ENCODE measurements at places on chromosomes 4 and X. TPM values are rescaled to one million over a fixed set of nuclear protein-coding genes. Genes with fewer than 3 reads are reported as not detected.

VCX gene
- not detected for total RNA-seq

CHRDL1 gene
- 16.8 TPM for total RNA-seq

MAGEA8 gene
- not detected for total RNA-seq

PCSK1N gene
- total RNA-seq: 3.0 TPM

LGI2 gene
- total RNA-seq: 3.7 TPM

GPR82 gene
- not detected for total RNA-seq

PRR32 gene
- total RNA-seq: not detected

CD40LG gene
- not detected for total RNA-seq

EMCN gene
- total RNA-seq: 65.6 TPM

RNF150 gene
- total RNA-seq: 9.7 TPM

CCDC120 gene
- total RNA-seq: 3.6 TPM

CENPVL1 gene
- total RNA-seq: not detected

AMTN gene
- total RNA-seq: not detected

TLR8 gene
- 6.1 TPM for total RNA-seq

DNA sequence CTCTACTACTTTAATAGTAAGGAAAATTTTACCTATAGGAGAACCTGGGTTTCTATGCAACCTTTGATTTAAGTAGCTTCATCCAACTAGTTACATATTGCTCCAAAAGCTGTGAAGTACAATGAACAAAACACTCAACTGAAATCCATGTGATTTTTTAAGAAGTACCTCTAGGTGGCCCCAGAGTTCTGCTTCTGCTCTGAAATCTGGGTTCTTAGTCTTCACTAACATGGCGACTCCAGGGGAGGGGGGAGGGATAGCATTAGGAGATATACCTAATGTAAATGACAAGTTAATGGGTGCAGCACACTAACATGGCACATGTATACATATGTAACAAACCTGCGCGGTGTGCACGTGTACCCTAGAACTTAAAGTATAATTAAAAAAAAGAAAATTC lies 73.4 kb upstream of the MAGEB2 start:
- no peak overlapping the region for H3K27ac ChIP-seq
- no peak overlapping the region for H3K4me3 ChIP-seq
- no peaks in the 10 kb centered on the region for H3K27me3 ChIP-seq
- H3K4me1 ChIP-seq: no peaks in the 10 kb centered on the region

GRCh38 chrX:10117864-10118377 lies 38.9 kb upstream of the CLCN4 start:
- H3K36me3 ChIP-seq: no peaks in the 10 kb centered on the region
- H3K4me1 ChIP-seq: peaks cover 10% of the 10 kb centered on the region
- H3K27me3 ChIP-seq: no peaks in the 10 kb centered on the region
- no peak overlapping the region for H3K4me3 ChIP-seq
- no peak for DNase-seq

GRCh38 chrX:101552714-101553113 lies 2.4 kb downstream of the ARMCX1 start:
- H3K36me3 ChIP-seq: no peaks in the 10 kb centered on the region
- DNase-seq: no peak
- no peaks in the 10 kb centered on the region for H3K4me1 ChIP-seq
- no peaks in the 10 kb centered on the region for H3K27me3 ChIP-seq
- no peak overlapping the region for H3K27ac ChIP-seq

GRCh38 chrX:11757397-11757718 lies 679 bp upstream of the MSL3 start:
- H3K27ac ChIP-seq: peak overlapping the region; percentile 84
- H3K4me1 ChIP-seq: no peaks in the 10 kb centered on the region
- no peaks in the 10 kb centered on the region for H3K36me3 ChIP-seq
- no peaks in the 10 kb centered on the region for H3K27me3 ChIP-seq
- no peak for DNase-seq
- H3K4me3 ChIP-seq: peak overlapping the region; percentile 86

GRCh38 chrX:44003975-44004374 lies 30.8 kb upstream of the NDP start:
- DNase-seq: no peak
- H3K36me3 ChIP-seq: no peaks in the 10 kb centered on the region
- no peak overlapping the region for H3K27ac ChIP-seq
- no peaks in the 10 kb centered on the region for H3K27me3 ChIP-seq

GRCh38 chr4:24137671-24138601 lies 248.1 kb upstream of the PPARGC1A start:
- H3K4me1 ChIP-seq: no peaks in the 10 kb centered on the region
- H3K27ac ChIP-seq: no peak overlapping the region
- no peak for DNase-seq
- H3K4me3 ChIP-seq: no peak overlapping the region

- H3K4me1 ChIP-seq: no peaks in the 10 kb centered on the region
- no peak overlapping the region for H3K4me3 ChIP-seq
- no peaks in the 10 kb centered on the region for H3K27me3 ChIP-seq
- no peaks in the 10 kb centered on the region for H3K36me3 ChIP-seq
Observed at GRCh38 chr4:99749445-99750391, 66.9 kb upstream of the DAPP1 start.

DNA sequence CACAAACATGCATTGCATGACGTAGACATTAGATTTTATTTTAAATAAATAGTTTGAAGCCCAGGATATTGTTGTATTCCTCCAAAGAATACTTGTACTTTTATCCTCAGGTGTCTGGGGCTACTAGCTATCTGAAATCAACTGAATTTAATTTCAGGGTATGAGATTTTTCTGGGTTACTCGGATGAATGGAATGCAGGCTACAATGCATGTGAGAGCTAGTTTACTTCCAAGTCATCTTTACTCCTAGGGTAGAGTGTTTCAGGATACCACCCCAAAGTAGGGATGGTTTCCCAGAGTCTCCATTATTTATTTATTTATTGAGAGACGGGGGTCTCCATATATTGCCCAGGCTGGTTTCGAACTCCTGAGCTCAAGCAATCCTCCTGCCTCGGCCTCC lies 66.4 kb downstream of the HPRT1 start:
- no peak overlapping the region for H3K4me3 ChIP-seq
- no peaks in the 10 kb centered on the region for H3K4me1 ChIP-seq
- H3K27ac ChIP-seq: no peak overlapping the region
- H3K36me3 ChIP-seq: no peaks in the 10 kb centered on the region
- no peaks in the 10 kb centered on the region for H3K27me3 ChIP-seq
- DNase-seq: no peak

DNA sequence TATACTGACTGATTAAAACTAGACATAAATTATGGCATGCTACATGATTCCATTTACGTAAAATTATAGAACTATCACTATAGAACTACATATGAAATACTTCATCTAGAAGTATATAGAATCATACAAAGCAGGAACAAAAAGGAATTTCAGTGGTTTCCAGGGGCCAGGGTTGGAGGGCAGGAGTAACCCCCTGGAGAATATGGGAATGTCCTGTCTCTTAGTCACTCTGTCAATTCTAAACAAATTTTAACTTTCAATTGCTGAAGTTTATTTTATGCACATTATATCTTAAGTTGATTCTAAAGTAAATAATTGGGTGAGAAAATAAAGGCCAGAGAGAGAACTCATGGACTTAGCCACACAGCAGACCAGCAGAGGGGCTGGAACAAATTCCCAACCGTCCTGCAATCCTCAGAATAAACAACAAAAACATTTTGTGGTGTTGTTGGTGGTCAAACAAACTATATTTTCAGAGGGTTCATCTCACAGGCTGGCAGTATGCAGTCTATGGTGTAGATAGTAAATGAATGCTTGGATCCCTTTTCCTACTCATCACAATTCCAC lies 476.9 kb upstream of the SLIT2 start:
- no peaks in the 10 kb centered on the region for H3K27me3 ChIP-seq
- no peak overlapping the region for H3K27ac ChIP-seq
- no peak overlapping the region for H3K4me3 ChIP-seq
- H3K4me1 ChIP-seq: peaks cover 2% of the 10 kb centered on the region
- no peak for DNase-seq

DNA sequence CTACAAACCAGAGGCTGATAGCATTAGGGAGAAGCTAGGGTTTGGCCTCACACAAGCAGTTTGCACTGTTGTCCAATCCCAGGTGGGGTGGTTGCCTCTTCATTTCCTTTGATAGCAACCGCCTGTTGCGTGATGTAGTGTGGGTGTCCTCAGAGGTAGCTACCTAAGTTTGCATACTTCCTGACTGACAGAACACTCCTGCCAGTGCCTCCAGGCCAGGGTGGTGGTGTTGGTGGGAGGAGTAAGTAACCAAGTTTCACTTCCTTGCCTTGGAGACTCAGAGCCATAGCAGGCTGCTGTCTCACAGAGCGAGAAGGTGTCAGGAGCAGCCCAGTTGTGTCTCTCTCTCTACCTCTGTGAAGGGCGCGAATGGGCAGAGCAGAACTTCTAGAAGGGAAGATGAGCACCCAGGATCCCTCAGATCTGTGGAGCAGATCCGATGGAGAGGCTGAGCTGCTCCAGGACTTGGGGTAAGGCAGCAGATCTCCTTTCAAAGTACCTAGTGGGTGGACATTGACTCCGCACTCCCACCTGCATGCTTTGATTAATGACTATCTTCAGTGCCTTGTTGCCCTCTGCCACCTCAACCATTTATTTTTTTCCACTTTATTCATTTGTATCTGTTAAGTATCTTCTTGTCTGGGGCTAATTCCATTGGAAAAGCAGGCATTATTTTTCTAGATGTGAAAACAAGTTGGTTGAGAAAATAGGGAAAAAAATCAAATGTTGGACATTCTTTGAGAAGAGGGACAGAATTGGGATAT lies at the start of gene DAPP1:
Gene DAPP1 (plus strand): TSS at position 283 of the 764 bp plus-strand sequence. CDS start 87 bp downstream, at position 370.
- no peak for DNase-seq
- H3K36me3 ChIP-seq: no peaks in the 10 kb centered on the region
- H3K27me3 ChIP-seq: no peaks in the 10 kb centered on the region
- no peak within 1 kb of the TSS for H3K27ac ChIP-seq
- H3K4me3 ChIP-seq: peak within 1 kb of the TSS; percentile 57
- H3K4me1 ChIP-seq: no peaks in the 10 kb centered on the region

GRCh38 chr4:186318481-186318880 lies 52.5 kb downstream of the F11 start:
- H3K4me3 ChIP-seq: no peak overlapping the region
- no peaks in the 10 kb centered on the region for H3K27me3 ChIP-seq
- no peaks in the 10 kb centered on the region for H3K4me1 ChIP-seq
- H3K27ac ChIP-seq: no peak overlapping the region

- no peaks in the 10 kb centered on the region for H3K36me3 ChIP-seq
- no peaks in the 10 kb centered on the region for H3K27me3 ChIP-seq
- no peak overlapping the region for H3K27ac ChIP-seq
Observed at GRCh38 chrX:125289920-125290319, 29.8 kb upstream of the TEX13C start.

- H3K36me3 ChIP-seq: no peaks in the 10 kb centered on the region
- no peak for DNase-seq
- H3K4me3 ChIP-seq: no peak overlapping the region
- no peak overlapping the region for H3K27ac ChIP-seq
- no peaks in the 10 kb centered on the region for H3K27me3 ChIP-seq
Observed at GRCh38 chr4:148015058-148015457, 283.2 kb downstream of the ARHGAP10 start.

- H3K4me3 ChIP-seq: no peak overlapping the region
- H3K4me1 ChIP-seq: no peaks in the 10 kb centered on the region
- H3K27me3 ChIP-seq: no peaks in the 10 kb centered on the region
- H3K27ac ChIP-seq: no peak overlapping the region
- H3K36me3 ChIP-seq: no peaks in the 10 kb centered on the region
Observed at GRCh38 chr4:98151145-98151924, 8.1 kb upstream of the STPG2 start.

GRCh38 chr4:108611365-108611764 lies 9.0 kb upstream of the RPL34 start:
- no peaks in the 10 kb centered on the region for H3K27me3 ChIP-seq
- H3K36me3 ChIP-seq: no peaks in the 10 kb centered on the region
- H3K27ac ChIP-seq: no peak overlapping the region
- H3K4me3 ChIP-seq: no peak overlapping the region
- DNase-seq: no peak

GRCh38 chrX:38110231-38110630 lies 103.9 kb downstream of the SYTL5 start:
- H3K27me3 ChIP-seq: no peaks in the 10 kb centered on the region
- H3K4me3 ChIP-seq: no peak overlapping the region
- H3K36me3 ChIP-seq: no peaks in the 10 kb centered on the region
- no peaks in the 10 kb centered on the region for H3K4me1 ChIP-seq

DNA sequence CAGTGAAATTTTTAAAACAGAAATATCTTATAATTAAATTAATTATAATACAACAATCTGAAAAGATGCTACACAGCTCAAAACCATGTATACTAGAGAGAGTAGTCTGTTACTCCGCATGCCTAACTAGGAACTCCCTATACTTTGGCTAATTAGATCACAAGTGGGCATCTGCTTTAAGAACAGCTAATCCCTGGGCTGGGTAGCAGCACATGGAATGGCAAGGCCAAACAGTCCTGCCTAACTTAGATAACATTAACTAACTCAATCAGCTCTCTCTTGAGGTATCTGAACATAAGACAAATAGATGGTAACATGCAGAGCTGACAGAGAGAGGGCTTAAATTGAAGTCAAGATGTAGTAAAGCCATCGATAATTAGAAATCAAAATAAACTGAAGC lies 9.9 kb downstream of the CHIC2 start:
- no peak overlapping the region for H3K27ac ChIP-seq
- H3K4me1 ChIP-seq: peaks cover 33% of the 10 kb centered on the region
- no peak overlapping the region for H3K4me3 ChIP-seq

GRCh38 chr4:185011408-185011807 lies 6.9 kb upstream of the HELT start:
- no peak overlapping the region for H3K27ac ChIP-seq
- H3K4me1 ChIP-seq: peaks cover under 1% of the 10 kb centered on the region
- peaks cover 9% of the 10 kb centered on the region for H3K27me3 ChIP-seq
- DNase-seq: no peak
- no peaks in the 10 kb centered on the region for H3K36me3 ChIP-seq

GRCh38 chr4:186927624-186928023 lies 204.0 kb upstream of the FAT1 start:
- H3K27me3 ChIP-seq: no peaks in the 10 kb centered on the region
- no peak overlapping the region for H3K27ac ChIP-seq
- no peaks in the 10 kb centered on the region for H3K36me3 ChIP-seq
- H3K4me3 ChIP-seq: no peak overlapping the region

- no peak overlapping the region for H3K27ac ChIP-seq
- H3K4me1 ChIP-seq: no peaks in the 10 kb centered on the region
Observed at GRCh38 chrX:10010686-10011085, 43.5 kb downstream of the CLDN34 start.

- DNase-seq: no peak
- H3K27me3 ChIP-seq: no peaks in the 10 kb centered on the region
- H3K4me1 ChIP-seq: peaks cover 11% of the 10 kb centered on the region
Observed at GRCh38 chr4:8240211-8241041, 29.1 kb upstream of the HTRA3 start.

- no peaks in the 10 kb centered on the region for H3K4me1 ChIP-seq
- no peaks in the 10 kb centered on the region for H3K27me3 ChIP-seq
- H3K4me3 ChIP-seq: no peak overlapping the region
- no peak overlapping the region for H3K27ac ChIP-seq
- no peaks in the 10 kb centered on the region for H3K36me3 ChIP-seq
Observed at GRCh38 chrX:119223783-119224182, 12.3 kb upstream of the PGRMC1 start.

- H3K4me3 ChIP-seq: no peak overlapping the region
- no peaks in the 10 kb centered on the region for H3K4me1 ChIP-seq
- H3K27ac ChIP-seq: no peak overlapping the region
- DNase-seq: no peak
Observed at GRCh38 chr4:133524369-133524768, 375.3 kb downstream of the PCDH10 start.

GRCh38 chr4:36041340-36041739 lies 203.0 kb downstream of the ARAP2 start:
- H3K4me3 ChIP-seq: no peak overlapping the region
- no peak overlapping the region for H3K27ac ChIP-seq
- no peaks in the 10 kb centered on the region for H3K36me3 ChIP-seq
- H3K4me1 ChIP-seq: no peaks in the 10 kb centered on the region
- H3K27me3 ChIP-seq: no peaks in the 10 kb centered on the region

- no peaks in the 10 kb centered on the region for H3K36me3 ChIP-seq
- no peak overlapping the region for H3K27ac ChIP-seq
- H3K4me1 ChIP-seq: no peaks in the 10 kb centered on the region
- H3K4me3 ChIP-seq: no peak overlapping the region
- no peaks in the 10 kb centered on the region for H3K27me3 ChIP-seq
Observed at GRCh38 chr4:1554876-1555265, 129.2 kb downstream of the FAM53A start.
